ENCODE measurements at places on chromosomes 16 and 17.
A peak's percentile ranks its signal among the peaks of the same experiment; 100 is the strongest.

DNA sequence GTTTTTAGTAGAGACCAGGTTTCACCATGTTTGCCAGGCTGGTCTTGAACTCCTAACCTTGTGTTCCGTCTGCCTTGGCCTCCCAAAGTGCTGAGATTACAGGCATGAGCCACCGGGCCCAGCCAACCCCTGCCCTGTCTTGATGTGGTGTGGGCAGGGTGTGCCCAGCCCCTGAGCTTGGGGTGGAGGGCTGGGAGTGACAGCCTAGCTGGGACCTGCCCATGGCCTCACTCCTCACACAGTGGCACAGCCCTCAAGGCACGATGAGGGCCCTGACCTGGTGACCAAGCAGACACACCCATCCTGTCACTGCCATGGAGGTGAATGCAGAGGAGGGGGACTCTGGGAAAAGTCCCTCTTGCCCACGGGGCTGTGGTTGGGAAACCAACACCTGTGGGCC is 3.0 kb downstream of the IL32 start:
- DNase-seq, result no peak

DNA sequence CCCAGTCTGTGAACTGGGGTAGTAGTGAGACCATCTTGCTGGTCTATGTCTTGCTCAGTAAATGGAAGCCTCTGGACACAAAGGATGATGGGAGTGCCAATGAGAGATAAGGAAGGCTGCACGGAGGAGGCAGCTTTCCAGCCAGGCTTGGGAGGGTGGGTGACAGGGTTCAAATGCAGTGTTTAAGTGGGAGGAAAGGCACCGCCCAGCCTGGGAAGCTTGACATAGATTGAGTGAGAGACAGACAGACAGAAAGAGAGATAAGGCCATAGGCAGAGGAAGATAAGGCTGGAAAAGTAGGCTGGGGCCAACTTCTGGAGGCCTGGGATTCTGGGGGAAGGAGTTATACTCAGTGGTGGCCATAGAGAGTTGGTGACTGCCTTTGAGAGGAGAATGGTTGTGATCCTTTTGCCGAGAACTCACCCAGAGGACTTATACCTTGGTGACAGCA is 7.2 kb upstream of the COL1A1 start:
- DNase-seq, result no peak

DNA sequence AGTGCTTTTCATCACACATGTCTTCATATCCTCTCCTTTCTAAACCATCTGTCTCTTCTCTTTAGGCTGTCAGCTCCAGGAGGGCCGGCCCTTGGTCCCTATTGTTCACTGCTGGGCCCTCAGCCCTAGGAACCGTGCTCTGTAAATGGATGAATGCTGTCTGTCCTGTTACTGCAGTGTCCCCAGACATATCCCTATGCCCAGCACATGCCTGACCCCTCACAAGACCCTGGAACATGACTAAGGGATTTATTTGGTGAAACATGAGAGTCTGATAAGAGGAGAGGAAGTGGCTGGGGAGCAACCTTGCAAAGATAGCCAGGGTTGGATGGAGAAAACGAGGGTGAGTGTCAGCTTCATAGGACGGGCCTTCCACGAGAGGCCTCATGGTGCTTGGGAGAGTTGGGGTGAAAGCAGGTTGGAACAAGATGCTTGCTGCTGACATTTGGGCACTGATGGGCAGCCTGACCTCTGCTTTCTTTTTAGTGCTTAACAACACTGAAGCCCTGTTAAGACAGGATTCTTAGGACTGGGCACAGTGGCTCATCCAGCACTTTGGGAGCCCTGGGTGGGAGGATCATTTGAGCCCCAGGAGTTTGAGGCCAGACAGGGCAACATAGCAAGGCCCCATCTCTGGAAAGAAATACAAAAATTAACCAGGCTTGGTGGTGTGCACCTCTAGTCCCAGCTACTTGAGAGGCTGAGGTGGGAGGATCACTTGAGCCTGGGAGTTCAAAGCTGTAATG is 39.0 kb downstream of the ABCC1 start:
- DNase-seq, result no peak

- no peak for DNase-seq
These were observed 3.2 kb downstream of the HBM start for GRCh38 chr16:169014-169413.

- DNase-seq, result no peak
These were observed 28.7 kb upstream of the MILR1 start for GRCh38 chr17:64420143-64420670.

- DNase-seq, result no peak
These were observed 221.6 kb downstream of the GSG1L start for GRCh38 chr16:27841911-27842310.

DNA sequence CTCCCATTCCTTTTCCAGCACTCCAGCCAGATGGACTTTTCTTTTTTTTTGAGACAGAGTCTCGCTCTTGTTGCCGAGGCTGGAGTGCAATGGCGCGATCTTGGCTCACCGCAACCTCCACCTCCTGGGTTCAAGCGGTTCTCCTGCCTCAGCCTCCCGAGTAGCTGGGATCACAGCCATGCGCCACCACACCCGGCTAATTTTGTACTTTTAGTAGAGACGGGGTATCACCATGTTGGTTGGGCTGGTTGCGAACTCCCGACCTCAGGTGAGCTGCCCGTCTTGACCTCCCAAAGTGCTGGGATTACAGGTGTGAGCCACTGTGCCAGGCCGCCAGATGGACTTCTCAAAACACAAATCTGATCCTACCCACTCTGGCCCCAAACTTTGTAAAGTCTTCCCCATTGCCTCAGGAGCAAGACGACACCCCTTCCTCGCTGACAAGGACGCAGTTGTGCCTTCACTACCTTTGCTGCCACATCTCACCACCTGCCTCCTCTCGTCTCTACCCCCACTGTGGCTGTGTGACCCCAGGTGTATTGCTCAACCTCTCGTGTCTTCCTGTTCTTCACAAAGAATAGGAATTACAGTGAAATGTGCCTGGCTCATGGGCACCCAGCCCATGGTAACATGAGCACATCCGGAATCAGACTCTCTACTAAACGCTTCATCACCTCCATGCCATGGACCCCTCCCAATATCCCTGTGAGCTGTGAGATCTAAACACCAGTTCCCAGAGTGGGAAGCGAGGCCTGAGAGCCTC is 3.7 kb upstream of the BANP start:
- no peak for DNase-seq

- no peak for DNase-seq
These were observed 685.8 kb upstream of the RBFOX1 start for GRCh38 chr16:6646891-6647290.

DNA sequence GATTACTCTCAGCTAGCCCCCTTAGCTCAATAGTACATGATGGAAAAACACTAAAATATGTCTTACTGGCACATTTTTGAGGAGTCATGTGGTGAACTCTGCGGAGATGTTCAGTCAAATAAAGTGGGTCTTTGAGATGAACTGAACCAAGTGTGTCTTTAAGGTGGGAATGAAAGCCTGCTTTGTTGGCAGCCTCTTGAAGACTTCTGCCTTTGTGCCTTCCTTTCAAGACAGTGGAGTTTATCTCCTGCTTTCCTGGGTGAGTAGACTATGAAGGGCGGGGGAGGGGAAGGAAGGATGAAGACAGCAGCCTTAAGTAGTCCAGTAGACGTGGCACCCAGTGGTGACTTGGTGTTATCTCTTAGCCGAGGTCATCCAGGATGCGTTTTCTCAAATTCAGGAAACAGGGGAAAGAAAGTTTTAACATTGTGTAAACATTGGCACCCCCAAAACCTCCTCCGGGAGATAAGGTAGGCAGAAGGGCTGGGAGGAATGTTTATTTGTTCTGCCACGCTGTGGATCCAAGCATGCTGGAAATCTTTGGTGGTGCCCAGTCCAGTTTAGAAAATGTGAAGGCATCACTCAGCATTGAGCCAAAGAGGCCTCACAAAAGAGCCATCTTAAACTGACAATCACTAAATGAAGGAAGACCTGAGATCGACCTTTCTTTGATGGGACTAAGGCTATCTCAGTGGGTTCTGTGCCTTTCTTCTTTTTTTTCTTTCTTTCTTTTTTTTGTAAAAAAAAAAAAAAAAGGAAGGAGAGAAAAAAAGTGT is 220.6 kb downstream of the FTO start:
- no peak for DNase-seq

GRCh38 chr16:76956394-76956793 is 234.6 kb upstream of the MON1B start:
- DNase-seq, result no peak

GRCh38 chr17:38982858-38983746 is 15.9 kb upstream of the FBXO47 start:
- DNase-seq, result peak; percentile 15

- DNase-seq, result no peak
These were observed 39.8 kb downstream of the TEX2 start for GRCh38 chr17:64223283-64223682.

DNA sequence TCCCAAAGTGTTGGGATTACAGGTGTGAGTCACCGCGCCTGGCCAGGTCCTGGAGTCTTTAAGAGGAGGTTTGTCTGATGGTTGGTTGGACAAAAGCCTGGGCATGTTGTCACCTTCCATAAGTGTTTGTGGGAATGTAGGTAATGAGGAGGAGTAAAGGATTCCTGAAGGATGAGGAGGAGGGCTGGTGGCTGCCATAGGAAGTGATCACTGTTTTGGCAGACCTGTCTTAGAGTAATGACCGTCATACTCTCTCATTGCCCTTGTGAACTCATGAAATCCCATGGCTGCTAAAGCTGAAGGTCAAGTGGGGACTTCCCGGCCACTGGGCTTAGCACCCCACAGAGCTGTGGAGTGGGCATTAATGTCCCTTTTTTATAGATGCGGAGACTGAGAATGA is 40.5 kb downstream of the TENT4B start:
- no peak for DNase-seq

DNA sequence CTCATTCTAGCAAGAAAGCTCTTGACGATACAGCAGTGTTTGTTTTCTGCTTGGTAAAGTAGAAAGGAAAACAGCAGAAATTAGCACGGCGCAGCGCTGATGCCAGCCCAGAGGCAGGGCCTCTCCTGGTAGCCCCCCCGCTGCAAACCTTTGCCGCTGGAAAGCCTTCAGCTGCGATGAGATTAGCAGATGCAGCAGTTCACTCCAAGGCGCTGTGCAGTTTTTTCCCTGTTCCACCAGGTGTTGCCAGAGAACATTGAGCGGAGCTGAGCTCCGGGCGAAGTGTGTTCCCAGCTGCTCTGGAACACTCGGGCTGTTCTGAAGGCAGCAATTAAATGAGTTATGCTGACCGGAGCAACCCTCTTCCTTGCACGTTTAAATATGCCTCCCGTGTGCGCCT is 72.5 kb downstream of the RBFOX1 start:
- no peak for DNase-seq

DNA sequence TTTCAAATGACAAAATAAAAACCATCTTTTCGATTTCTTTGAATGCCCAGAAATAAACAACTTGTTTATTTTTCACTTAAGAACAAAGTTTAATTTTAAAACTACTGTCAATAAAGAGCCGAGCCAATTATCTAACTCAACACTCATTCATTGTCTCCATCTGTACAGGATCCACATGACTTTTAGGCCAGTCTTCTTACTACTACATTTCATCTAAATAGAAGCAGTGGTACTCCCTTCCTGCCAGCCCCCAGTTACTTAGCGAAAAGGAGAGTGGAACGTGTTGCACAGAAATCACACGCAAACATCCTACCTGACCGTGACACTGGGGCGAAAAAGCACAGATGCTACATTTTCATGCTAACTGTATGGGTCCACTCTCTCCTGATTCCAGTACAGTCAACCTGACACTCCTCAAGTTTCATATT is 1.2 kb downstream of the GNA13 start:
- DNase-seq, result no peak

DNA sequence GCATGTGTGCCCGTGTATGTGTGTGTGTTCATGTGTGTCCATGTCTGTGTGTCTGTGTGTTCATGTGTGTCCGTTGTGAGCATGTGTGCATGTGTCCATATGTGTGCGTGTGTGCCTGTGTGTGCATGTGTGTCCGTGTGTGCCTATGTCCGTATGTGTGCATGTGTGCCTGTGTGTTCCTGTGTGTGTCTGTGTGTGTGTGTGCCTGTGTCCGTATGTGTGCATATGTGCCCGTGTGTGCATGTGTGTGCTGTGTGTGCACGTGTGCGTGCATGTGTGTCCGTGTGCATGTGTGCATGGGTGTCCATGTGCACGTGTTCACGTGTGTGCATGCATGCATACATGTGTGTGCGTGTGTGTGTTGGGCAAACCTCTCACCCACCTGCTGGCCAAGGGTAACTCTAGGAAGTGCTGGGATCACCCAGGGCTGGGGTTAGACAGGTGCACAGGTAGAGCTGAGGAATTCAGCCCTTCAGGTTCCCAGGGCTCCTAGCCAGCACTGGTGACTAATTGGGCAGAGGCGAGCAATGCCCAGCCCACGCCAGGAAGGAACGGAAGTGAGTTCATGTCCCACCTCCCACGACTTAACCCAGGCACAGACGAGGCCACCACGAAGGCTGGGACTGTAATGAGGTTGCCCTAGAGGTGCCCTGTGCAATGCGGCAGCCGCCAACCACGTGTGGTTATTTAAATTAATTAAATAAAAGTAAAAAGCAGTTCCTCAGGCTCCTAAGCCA is 8.2 kb upstream of the CSNK1D start:
- no peak for DNase-seq

DNA sequence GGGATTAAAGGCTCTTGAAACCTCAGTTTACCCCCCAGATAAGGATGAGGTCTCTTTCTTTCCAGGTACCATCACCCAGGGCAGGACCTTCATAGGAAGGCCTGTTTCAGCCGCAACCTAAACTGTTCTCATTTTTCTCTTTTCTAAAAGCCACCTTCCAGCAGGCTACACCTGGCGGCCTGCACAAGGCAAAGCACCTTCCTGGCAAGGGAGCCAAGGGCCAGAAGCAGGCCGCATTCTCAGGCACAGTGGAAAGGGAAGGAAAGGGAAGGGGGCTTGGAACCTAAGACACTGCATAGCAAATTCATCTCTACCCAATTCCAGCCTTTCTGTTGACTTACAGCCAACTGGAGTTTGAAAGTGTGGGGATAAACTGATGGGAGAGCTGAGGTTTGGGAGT is 8.9 kb upstream of the NDEL1 start:
- no peak for DNase-seq

- DNase-seq, result no peak
These were observed 11.1 kb downstream of the IL4R start for GRCh38 chr16:27324851-27325301.

DNA sequence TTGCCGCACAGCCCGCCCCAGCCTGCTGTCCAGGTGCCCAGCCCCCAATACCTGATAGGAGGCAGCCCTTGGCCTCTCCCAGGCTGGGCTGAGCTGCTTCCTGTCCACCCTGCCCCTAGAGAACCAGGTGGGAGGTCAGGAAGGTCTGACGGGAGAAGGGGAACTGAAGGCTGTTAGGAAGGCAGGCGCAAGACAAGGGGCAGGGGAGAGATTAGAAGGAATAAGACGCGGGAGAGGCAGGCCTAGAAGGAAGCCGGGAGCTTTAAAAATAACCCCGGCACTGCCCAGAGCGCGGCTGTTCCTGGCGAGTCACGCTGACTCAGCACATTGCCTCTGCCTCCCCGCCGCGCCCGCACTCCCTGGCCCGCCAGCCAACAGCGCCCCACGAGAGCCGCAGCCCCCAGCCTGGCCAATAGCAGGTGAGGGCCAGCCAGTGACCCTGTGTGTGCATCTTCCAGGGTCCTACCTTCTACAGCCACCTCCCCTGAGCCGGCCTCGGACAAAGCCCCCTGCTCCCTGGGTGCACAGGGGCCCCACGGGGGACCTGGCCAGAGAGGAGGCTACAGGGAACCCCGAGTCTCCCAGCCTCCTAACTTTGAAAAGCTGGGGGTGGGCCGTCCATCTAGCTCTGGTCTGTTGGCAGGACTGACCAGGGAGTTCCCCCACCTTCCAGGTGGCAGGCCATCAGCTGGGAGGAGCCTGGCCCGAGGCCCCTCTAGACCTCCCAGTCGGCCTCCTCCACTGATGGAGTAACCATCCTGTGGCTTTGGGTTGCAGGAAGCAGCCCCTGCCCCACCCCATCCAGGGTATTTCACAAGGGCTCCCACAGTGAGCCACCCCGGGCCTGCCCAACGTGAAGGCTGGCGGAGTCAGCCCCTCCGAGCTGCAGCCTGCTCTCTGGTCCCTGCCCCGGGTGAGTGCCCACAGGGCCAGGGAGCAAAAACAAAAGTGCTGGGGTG is 4.0 kb downstream of the MAFG start:
- DNase-seq, result no peak
